ENCODE measurements at places on chromosomes 12 and 14.

- DNase-seq, result peak; percentile 88
Observed at GRCh38 chr14:64764641-64765520, 60.7 kb downstream of the PLEKHG3 start.

- DNase-seq, result peak; percentile 61
Observed at GRCh38 chr12:26697217-26697616, 135.8 kb downstream of the ITPR2 start.

DNA sequence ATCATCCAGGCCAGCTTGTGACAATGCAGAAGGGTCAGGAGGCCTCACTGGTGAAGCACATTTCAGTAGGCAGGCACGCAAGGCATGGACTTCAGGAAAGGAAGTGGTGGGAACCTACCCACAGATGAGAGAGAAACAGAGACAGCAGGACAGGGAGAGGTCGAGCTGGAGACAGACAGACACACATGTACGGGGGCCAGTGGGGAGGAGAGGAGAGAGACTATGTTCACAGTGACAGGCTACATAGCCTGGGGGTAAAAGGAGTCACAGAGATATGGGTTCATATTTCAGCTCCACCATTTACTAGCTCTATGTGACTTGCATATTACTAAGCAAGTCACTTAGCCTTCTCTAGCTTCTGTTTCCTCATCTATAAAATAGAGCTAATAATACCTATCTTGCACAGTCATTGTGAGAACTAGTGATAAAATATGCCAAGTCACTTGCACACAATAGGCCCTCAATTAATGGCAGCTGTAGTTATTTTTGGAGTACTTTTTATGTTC is 91.1 kb upstream of the FUT8 start:
- DNase-seq, result peak; percentile 51

- no peak for DNase-seq
Observed at GRCh38 chr12:81517296-81517695, 241.9 kb downstream of the PPFIA2 start.

- DNase-seq, result no peak
Observed at GRCh38 chr14:75771595-75771994, 110.5 kb downstream of the TTLL5 start.

GRCh38 chr14:106694638-106695393 is 1168.4 kb downstream of the TMEM121 start:
- DNase-seq, result no peak

GRCh38 chr14:53226553-53226952 is 73.4 kb upstream of the DDHD1 start:
- no peak for DNase-seq

GRCh38 chr12:52514471-52515318 is 5.5 kb downstream of the KRT5 start:
- DNase-seq, result no peak

- no peak for DNase-seq
Observed at GRCh38 chr12:116918464-116918863, 7.7 kb downstream of the FBXW8 start.

GRCh38 chr12:89352492-89353187 is at the start of gene DUSP6:
DUSP6 (minus strand) TSS chr12:89352501; CDS start chr12:89352039, 462 bp downstream.
- DNase-seq, result peak; percentile 98

GRCh38 chr12:92074889-92075288 is 70.8 kb downstream of the BTG1 start:
- DNase-seq, result no peak

- no peak for DNase-seq
Observed at GRCh38 chr12:55652352-55652751, 15.7 kb downstream of the OR10P1 start.

DNA sequence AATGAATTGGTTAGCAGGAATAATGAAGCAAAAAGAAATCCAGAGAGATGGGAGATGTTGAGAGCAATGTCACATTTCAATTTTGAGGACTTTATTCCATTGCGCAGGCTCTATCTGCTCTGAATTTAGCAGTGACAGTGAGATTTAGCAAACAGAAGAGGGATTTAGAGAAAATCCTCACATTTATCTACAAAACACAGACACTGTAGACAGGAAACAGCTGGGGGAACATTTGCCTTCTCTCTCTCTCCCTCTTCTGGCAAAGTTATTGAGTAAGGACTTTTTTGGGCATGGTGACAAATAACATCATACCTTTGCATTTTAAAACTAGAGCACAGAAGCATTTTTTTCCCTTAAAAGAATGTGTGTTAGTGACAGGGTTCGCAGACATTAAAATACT is at the start of gene IGF1:
TSS of gene IGF1 (minus strand) at position 158 of the 400 bp plus-strand sequence. CDS start 182 bp downstream, outside the sequence.
- peak; percentile 89 for DNase-seq

GRCh38 chr12:5085896-5086295 is 42.2 kb downstream of the KCNA5 start:
- DNase-seq, result peak; percentile 69

DNA sequence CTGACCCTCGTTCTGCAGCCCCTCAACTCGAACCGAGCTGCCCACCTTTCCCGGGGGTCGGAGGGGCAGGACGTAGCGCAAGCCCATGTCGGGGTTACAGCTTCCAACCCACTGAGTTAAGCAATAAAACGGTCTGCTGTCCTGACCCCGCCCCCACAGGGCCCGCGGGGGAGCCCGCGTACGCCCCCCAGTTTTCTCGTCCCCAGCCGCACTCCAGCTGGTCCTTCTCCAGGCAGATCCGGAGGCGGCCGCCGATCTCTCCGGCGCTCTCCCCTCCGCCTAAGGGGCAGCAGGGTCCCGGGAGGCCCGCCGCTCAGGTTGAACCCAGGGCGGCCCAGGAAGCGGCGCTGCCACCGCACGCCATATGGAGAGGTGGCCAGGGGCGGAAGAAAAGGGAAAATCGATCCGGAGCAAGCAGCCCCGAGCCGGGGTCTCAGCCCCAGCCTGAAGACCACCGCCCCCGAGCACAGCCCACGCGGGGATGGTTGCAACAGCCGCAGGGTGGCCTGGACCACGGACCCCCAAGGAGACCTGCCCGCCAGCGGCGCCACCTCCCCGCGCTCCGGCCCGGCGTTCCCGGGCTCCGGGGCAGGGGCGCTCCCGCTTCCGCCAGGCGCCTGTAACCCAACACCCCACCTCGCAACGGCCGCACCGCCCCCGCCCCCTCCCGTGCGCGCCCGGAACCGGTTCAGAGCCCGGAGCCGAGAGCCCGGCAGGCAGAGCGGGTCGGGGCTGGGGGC is 760 bp downstream of the ACTN1 start:
- DNase-seq, result peak; percentile 88

DNA sequence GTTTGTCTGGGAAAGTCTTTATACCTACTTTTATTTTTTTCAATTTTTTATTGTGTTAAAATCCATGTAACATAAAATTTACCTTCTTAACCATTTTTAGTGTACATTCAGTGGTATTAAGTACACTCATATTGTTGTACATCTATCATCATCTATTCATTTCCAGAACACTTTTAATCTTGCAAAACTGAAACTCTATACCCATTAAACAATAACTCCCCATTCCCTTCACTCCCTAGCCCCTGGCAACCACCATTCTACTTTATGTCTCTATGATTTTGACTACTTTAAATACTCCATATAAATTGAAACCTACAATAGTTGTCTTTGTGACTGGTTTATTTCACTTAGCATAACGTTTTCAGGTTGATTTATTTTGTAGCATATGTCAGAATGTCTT is 131.9 kb upstream of the SLC38A2 start:
- no peak for DNase-seq

DNA sequence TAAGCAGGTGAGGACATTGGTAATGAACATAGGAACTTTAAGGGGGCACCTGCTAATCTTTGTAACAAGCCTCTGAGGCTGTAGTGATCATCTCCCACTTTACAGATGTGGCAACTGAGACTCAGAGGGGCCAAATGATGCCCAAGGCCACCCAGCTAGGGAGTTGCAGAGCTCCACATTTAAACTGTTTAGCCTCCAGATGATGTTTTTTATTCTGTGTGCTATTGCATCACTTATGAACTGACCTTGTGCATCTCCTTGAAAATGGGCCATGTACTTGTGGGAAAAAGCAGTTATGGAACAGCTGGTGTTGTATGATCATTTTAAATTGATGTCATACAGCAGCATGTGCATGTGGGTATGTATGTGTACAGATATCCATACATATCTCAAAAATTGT is 41.4 kb downstream of the TPCN1 start:
- DNase-seq, result peak; percentile 56
